ENCODE measurements at places on chromosomes 6 and 20.

DNA sequence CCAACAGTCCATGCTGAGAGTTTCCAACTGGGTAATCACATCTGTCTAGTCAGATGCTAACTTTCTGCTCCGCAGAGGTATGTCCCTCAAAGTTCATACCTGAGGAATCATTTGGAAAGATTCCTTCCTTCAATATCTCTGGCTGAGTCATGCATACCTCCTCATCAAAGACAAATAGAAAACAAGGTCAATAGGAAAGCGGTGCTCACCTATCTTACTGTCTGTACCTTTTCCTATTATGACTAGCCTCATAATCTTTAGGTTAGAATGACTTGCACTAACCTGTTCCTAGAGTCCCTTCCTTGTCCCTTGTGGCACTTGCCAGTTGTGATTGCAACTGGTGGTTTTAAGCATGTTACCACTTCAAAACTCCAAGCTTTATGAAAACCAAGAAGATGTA, 78.2 kb upstream of the PTPRK start:
- no peak for DNase-seq

DNA sequence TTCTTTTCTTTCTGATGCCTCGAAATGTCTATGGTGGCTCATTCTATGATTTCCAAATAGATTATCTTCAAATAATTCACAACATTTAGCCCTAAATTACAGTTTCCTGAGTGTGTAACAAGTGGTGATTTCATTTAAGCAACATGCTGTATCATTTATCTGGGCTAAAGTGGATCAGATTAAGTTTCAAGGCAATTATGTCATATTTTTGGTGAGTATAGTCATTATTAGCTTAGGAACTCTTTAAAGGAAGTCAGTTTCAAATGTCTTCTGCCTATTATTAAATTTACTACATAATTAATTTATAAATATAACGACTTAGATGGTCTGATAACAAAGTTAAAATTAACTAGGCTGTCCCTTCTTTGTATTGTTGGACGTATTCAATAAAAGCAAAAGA, 847.9 kb upstream of the FLRT3 start:
- DNase-seq, result no peak

DNA sequence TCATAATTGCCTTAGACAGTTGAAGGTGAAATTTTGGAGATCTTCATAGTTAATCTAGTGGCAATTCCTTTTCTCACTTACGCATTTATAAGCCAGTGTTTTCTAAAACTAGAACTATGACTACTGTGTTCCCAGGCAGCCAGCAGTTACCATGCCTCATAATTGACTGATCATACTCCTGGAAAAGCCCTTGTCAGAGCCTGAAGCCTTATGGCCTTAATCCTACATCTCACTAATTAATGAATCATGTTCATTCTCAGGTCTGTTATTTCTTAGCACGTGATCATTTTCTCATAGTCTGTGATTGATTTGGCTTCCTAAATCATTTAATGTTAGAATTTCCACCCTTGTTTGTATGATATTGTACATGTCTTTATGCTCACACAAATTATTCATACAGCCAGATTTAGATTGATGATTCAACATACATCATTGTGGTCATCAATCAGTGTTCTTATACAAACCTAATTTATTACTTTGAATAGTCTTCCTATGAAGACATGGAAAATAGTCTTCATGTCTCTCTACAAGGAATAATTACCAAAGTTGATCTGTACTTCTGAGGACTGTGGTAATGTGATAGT, 132.6 kb upstream of the ASCC3 start:
- no peak for DNase-seq

DNA sequence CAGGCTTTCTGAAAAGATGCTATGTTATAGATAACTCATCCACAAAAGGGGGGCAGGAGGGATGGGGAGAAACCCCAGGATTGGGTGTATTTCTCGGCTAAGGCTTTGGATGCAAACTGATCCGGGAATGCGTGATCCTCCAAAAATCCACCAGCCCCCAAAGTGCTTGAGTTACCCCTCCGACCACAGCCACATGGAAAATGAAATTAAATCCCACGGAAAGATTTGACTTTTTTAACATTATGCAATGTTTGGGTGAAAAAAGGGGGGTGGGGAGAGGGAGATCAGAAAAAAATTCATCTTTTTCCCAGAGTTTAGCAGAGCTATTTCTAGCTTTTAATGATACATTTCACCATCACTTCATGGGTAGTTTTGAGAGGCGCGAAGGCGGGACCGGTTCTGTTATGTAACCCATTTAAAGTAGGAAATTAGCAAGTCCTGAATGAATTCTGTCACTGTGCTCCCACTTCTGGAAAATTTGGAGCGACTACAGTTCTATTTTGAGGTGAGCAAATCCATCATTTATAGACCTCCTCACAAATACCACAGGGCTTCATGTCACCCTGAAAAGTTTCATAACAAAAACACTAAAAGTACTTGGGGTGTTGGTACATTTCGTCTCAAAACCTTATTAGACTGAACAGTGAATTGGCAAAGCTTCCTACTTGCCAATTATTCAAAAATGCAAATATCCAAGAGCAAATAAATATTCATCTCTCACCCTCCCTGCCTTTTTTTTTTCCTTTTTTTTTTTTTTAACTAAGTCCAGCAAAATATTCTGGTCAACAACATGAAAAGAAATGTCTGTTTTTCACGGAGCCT, 51.9 kb upstream of the NFATC2 start:
- DNase-seq, result no peak

GRCh38 chr6:5125152-5126006, 40.2 kb downstream of the PPP1R3G start:
- no peak for DNase-seq

DNA sequence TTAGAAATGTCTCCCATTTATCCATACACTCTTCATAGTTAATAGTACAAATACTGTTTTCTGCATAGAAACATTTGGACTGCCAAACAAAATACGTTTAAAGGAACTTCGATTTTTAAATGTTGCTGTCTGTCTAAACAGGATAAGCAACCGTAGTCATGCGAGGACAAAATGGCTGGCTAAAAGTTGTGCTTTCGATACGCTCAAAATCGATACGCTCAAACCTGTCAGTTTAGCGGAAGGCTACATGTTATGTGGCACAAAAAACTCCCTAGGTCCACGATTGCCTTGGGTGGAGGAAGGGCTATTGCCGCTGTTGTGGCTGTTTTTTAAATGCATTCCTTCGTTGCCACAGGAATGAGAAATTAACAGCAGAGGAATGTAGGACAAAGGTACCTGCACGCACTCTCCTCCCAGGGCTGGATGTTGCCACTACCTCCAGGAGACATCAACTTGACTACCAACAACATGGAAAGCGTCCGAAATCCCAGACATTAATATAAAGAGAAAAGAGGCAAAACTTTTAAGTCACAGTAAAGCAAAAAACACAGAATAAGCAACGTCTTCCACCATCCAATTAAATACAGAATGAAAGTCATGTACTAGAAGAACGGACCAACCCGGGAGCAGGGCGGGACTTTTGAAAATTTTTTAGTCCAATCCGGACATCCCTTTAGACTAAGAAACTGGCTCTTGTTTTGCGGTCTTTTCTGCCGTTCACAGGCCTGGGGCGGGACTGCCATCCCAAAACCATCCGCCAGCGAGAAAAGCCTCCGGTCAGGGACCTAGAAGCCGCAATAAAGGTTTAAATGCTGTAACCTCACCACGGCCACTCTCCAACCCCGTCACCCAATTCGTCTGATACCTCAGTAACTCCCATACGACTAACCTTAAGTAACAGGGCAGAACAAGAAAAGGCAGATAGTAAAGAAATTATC, 32.2 kb upstream of the HFE start:
- peak; percentile 77 for DNase-seq

- no peak for DNase-seq
These were observed 106.6 kb upstream of the LRFN2 start for GRCh38 chr6:40693768-40694167.

- DNase-seq, result peak; percentile 70
These were observed at the start of gene PAQR8 for GRCh38 chr6:52361945-52362442. Gene PAQR8, plus strand, starts transcription at chr6:52362151. Its CDS starts 41,063 bp downstream, at chr6:52403214.

DNA sequence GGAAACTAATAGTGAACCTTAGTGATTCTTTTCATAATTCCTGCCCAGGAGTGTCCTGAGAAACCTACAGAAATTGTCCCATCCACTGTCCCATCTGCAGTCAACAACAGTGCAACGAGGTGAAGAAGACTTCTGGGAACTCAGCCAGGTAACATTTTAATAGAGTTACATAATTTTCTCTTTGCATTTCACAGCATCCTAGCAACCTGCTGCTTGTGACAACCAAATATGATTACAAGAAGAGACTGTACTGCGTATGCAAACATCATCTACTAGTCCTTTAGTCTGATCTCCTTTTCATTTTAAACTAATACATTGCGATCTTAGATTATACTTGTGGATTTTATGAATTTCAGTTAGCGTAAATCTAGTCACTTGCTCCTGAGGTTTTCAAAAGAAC, 951.6 kb downstream of the TFAP2A start:
- DNase-seq, result no peak

DNA sequence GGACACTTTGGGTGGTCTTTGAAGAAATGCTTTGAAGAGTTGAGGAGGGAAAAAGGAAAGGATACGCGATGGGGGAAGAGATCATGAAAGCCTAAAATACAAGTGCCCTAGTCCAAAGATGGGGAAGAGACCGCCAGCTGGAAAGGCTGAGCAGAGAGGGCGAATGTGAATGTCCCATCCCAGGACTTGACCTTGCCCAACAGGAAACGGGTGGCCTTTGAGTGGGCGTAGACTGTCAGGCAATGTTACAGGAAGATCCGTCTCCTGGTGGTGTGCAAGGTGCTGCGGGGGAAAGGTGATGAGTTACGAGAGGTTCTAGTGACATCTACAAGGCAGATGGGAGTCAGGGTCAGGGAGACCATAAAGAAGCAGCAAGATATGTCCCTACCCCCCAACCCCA, 55.0 kb upstream of the TBXT start:
- no peak for DNase-seq

DNA sequence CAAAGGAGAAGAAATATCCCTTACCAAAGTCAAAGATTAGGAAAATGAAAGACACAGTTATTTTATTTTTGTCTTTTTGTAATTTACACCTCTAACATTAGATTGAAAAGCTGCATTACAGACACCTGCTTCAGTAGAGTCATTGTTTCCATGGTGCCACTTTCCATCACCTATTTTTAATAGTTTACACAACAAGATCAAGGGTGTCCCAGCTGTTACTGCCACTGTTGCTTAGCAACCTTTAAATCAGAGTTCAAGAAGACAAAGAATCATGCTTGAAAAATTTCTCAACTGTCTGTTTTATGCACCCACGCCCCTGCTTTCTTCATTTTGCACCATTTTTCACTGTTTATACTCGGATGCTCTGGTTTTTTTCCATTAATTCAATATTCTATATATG, 668.2 kb upstream of the GJE1 start:
- DNase-seq, result no peak

GRCh38 chr20:34675561-34675960, 1.3 kb downstream of the PIGU start:
- DNase-seq, result no peak

GRCh38 chr20:32589769-32590168, 4.6 kb upstream of the NOL4L start:
- no peak for DNase-seq

DNA sequence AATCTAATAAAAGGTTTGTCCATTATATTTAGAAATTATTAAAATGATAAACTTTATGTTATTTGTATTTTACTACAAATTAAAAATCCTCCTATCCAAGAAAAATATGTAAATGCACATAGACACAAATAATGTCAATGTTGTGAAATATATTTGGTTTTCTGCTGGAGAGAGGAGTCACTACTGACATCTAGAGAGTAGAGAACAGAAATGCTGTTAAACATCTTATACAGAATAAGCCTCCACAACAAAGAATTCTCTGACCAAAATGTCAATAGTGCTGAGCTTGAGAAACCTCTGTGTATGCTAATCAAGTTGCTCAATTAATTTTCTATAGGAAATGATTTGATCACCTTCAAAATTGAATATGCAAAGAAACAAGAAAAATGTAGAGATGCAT, 12.4 kb downstream of the HTR1B start:
- DNase-seq, result no peak

- no peak for DNase-seq
These were observed 102.3 kb downstream of the UBE3D start for GRCh38 chr6:82963191-82963925.

GRCh38 chr6:108157234-108157980, 8.4 kb upstream of the NR2E1 start:
- DNase-seq, result no peak

DNA sequence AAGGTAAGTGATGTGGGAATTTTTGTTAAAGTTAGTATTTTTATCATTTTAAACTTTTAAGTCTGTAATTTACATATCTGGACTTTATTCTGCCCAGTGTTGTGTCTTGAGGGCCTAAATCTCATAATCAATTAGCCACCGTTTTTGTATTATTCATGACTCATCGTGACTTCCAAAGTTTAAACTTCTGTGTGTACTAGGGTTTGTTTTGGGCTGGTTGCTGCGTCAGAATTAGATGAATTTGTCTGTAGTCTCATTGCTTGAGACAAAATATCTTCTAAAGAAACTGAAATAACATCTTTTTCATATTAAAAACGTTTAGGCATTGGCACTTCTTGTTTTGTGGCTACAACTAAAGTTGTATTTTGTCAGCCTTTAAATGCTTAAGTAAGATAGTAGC, 41.3 kb downstream of the CDYL start:
- DNase-seq, result no peak

- no peak for DNase-seq
These were observed 549.8 kb downstream of the PRKN start for GRCh38 chr6:162177746-162178145.

Measured in stimulated activated naive CD4-positive, alpha-beta T cell treated with Interleukin-2 at 50 U/mL for 16 hours (primary cell).